ENCODE measurements at places on chromosomes 11 and 22.

DNA sequence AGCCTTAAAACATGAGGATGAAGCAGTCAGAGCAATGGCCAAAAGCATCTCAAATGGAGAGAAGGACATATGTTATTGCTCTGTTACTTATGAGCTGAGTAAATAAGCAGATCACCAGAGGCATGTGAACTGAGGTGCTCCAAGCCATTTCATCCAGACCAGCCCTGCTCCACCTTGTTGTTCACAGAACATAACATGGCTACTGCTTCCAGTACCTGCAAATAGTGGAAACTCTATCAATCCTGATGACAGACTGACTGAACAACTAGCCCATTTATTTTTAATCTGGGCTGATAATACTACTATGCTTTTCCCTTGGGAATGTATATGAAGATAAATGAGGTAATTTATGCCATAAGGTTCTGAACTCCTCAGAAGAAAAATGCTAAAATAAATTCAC is 1164.7 kb downstream of the FAM181B start:
- no peak for DNase-seq

- DNase-seq: no peak
These were observed 54.1 kb upstream of the B3GAT1 start for GRCh38 chr11:134466156-134466555.

GRCh38 chr11:117010808-117011540 is 87.3 kb downstream of the SIK3 start:
- no peak for DNase-seq

GRCh38 chr11:67614730-67615714 is 8.3 kb downstream of the NDUFV1 start:
- DNase-seq: peak; percentile 53

DNA sequence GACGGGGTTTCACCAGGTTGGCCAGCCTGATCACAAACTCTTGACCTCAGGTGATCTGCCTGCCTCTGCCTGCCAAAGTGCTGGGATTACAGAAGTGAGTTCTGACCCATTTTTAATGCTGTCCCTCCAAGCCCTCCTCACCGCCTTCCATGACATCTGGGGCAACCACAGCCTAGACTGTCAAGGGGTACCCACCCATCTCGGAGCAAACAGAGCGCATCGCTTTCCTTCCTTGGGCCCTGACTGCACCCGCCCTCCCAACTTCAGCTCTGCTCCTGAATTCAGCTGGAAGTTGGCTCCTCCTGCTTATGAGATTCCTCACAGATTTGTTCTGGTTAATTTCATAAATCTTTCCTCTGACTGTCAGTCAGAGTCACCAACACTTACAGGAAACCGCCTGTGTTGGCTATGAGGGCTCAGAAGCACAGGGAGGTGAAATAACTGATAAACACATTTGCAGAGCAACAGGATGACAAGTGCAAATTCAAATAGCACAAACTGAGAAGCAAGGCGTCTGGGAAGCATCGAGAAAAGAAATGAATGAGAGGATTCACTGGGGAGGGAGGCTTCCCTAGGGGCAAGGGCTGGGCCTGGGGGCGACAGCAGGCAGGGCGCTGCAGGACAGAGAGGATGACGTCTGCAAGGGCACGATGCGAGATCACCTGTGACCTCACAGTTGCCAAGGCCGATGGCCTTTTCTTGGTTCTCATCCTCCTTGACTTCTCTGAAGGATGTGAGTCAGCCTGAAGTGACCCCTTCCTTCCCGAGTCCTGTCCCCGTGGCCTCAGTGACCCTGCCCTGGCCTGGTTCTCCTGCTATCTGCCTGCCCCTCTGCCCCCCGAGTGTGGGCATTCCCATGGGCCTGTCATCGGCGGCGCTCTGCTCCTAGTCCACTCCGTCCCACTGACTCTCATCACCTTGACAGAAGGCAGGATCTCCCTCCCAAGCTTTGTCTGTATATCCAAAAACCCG is 6.1 kb downstream of the IFT27 start:
- DNase-seq: no peak

- no peak for DNase-seq
These were observed 139.6 kb upstream of the TRPC6 start for GRCh38 chr11:101723371-101723770.

- no peak for DNase-seq
These were observed 16.7 kb downstream of the XRRA1 start for GRCh38 chr11:74932169-74932568.

DNA sequence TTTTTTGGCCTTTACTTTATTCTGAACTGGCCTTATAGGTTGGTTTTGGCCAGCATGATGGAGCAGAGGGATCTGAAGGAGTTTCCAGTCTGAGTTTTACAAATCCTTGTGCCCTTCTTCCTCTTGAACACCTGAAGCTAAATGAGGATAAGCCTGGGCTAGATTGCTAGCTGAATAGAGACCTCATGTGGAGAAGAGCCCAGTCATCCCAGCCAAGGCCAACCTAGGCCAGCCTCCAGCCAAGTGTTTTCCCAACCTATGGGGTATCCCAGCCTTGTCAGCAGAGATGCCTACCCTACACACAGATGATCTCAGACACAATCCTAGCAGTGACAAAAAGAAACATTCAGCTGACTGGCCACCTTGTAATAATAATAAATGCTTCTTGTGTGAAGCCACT is 966 bp upstream of the CASP12 start:
- no peak for DNase-seq

- DNase-seq: no peak
These were observed 4.8 kb downstream of the PIM3 start for GRCh38 chr22:49965091-49966040.

- peak; percentile 69 for DNase-seq
These were observed 10.4 kb upstream of the HIKESHI start for GRCh38 chr11:86291466-86292262.

GRCh38 chr22:30432096-30432495 is 6.5 kb downstream of the MTFP1 start:
- DNase-seq: no peak

- no peak for DNase-seq
These were observed 6.0 kb downstream of the CNTF start for GRCh38 chr11:58628446-58628845.

DNA sequence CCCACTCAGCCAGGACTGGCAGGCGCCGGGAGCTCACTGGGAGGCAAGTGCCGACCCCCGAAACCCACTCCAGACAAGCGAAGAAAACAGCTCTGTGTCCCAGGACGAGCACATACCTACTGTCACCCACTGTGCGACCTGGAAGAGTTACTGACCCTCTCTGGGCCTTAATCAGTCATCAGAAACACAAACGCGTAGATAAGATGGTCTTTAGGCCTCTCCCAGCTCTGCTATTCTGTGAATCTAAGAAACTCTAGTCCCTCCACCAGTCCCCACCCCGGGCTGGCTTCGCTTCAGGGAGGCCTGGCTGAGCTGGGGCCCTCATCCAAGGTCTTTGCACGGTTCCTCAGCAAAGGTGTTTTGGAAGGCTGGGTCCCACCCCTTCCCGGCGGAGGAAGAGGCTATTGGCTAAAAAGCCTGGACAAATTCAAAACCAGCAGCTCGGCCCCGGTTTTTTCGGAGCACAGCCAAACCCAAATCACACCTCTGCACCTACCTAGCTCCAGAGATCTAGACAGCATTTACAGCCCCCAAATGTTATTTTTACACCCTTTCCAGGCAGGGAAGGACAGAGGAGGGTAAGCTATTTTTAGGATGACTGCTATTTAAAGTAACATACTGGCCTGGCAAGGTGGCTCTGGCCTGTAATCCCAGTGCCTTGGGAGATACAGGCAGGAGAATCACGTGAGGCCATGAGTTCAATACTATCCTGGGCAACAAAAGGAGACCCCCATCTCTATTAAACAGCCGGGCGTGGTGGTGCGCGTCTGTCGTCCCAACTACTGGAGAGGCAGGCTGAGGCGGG is 13.2 kb upstream of the HDHD5 start:
- no peak for DNase-seq

DNA sequence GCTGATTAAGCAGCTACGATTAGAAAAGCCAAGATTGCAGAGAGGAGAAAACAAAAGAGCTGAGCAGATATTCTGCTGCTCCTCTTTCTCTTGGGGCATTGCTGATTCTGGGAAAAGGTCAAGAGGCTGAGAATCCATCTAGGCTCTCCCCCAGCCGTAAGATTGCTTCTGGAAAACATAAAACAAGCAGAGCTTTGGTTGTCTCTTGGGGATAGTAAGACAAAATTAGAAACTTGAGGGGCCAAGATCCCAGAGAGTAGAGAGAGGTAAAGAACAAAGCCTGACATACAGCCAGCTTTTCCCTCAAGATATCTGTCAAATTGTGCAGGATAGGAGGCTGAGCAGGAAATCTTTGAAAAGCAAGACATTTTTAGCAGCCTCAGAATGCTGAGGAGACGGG is 158.2 kb downstream of the TTC28 start:
- no peak for DNase-seq

DNA sequence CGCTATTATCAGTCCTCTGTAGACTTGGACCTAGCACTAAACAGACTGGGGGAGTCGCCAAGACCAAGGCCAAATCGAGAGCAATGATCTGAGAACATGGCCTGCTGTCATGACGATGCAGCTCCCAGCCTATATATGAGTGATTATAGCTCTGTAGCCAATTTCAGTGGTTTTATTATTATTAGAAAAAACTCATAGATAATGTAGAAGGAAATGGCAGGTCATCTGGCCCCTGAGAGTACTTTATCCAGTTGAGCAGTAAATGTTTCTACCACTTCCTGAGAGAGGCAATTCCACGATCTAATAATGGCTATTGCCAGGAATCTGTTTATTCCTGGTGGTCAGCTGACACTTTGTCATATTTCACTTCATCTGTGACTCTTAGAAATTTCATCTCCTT is 666.7 kb downstream of the OPCML start:
- no peak for DNase-seq

GRCh38 chr22:39773976-39774539 is 119.5 kb downstream of the ENTHD1 start:
- DNase-seq: peak; percentile 16

DNA sequence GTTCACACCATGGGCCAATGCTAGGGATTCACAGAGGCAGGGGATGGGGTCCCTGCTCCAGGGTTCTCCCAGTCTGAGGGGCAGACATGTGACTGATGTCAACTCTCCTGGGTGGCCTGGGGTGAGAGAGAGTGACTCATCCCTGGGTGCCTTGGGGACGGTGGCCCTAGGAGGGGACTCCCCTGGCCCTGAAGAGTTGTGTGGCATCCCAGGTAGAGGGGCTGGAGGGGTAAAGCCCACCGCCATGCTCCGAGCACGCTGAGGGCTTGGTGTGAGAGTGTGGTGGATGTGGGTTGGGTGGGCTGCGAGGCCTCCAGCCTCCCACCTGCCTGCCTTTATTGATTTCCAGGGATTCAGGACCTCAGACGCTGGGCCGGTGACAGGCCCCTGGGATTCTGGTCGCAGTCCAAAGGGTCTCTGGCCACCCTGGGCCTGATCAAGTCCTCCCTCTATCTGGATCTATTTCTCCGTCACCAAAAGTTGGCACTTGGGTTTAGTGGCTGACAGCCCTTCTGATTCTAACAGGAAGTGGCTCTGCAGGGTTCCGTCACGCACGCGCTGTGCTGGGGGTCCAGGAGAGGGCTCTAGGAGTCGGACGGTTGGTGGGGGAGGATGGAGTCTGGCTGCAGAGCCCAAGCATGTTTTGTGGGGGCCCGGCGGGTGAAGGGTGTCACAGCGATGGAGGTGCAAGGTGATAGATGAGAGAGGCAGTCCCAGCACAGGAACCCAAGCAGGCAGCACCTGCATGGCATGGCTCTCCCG is 27.3 kb upstream of the WNT7B start:
- no peak for DNase-seq

- no peak for DNase-seq
These were observed 81.5 kb upstream of the PPARA start for GRCh38 chr22:46068593-46069491.

GRCh38 chr11:30585125-30585891 is 845 bp downstream of the MPPED2 start:
- DNase-seq: no peak

GRCh38 chr22:48370508-48371325 is 1457.0 kb downstream of the BRD1 start:
- DNase-seq: no peak

DNA sequence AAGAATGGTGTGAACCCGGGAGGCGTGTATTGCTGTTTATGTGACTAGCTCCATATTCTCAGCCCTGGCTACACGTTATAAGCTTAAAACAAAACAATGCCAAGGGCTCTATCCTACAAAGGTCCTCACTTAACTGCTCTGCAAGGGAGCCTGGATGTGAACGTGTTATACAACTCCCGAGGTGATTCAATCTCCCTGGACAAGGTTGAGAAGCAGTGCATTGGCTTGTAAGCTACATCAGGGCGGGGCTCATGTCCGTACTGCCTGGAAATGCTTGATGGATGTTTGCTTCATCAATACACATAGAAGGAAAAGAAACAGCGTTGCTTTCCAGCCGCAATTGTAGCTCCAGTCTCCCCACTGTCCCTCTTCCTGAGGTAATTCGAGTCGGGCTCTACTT is 256.9 kb upstream of the SYN3 start:
- DNase-seq: no peak

DNA sequence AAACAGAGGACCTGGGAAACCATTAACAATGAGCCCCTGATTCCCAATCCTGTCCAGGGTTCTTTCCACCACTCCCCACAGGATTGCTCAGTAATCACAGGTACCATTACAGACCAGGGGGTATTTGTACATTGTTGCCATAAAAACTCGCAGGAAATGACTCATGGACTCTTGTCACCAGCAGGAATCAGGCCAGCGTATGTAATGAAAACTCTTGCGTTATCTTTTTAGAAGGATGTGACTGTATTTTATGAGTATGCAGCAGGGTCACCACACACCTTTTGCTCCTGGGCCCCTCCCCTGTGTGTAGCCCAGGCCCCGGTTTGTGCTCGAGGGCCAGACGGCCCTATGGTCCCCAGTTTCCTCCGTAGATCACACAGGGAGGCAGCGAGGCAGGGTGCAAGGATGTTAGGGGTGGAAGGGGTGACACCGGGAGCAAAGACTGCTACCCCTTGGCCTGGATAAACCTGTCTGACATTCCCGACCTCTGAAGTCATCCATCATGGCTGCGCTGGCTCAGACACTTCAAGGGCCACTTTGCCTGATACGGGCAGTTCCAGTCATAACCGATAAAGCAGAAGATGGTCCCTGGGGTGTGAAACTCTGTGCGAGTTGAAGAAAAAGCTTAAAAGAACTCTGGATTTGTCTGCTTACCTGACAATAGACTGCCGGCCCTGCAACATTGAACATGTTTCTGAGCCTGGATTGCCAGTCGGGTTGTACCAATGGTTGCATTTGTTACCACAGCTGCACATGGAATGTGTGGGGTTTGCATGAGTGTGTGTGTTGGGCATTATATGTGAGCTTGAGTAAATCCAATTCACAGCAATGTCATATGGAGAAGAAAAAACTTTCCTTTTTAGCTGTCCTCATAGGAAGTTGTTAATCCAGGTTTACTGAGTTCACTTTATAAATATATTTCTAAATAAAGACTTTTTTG is 56.9 kb downstream of the MICAL2 start:
- DNase-seq: no peak

- no peak for DNase-seq
These were observed 58.5 kb upstream of the ANO1 start for GRCh38 chr11:70019576-70020011.

- DNase-seq: no peak
These were observed 177.5 kb downstream of the TMEM135 start for GRCh38 chr11:87215236-87215635.
